ENCODE measurements at places on chromosomes 2 and 18. TPM values are rescaled to one million over a fixed set of nuclear protein-coding genes. Genes with fewer than 3 reads are reported as not detected.

The STARD6 gene
- 0.34 TPM for total RNA-seq

The MFSD6 gene
- 2.6 TPM for total RNA-seq

The HOXD8 gene
- total RNA-seq, result 3.0 TPM

The ALS2 gene
- total RNA-seq, result 47.1 TPM

The ANKRD30BL gene
- not detected for total RNA-seq

The GNLY gene
- total RNA-seq, result not detected

DNA sequence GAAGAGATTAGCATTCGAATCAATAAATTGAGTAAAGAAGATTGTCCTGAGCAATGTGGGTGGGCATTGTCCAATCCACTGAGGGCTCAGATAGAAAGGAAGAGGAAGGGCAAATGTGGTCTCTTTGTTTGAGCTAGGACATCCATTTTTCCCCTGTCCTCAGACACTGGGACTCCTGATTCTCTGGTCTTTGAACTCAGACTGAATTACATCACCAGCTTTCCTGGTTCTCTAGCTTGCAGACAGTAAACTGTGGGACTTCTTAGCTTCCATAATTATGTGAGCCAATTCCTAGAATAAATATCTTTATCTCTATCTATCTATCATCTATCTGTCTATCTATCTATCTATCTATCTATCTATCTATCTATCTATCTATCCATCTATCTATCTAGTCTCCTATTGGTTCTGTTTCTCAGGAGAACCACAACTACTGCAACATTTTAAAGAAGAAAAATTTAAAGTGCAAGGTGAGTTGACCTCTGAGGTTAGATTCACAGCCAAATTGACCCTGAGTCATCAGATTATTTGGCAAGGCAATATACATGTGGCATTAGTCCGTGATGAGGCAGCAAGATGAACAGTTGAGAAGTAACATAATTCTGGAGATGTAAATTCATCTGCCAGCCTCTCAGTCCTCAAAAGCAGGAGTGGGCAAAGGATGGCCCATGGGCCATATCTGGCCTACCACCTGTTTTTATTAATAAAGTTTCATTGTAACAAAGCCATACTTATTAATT lies 191.4 kb downstream of the PDE11A start:
- no peak for DNase-seq

The TMEM178A gene
- total RNA-seq, result 0.18 TPM

The CHRND gene
- not detected for total RNA-seq

GRCh38 chr2:8737571-8738175 lies 55.8 kb downstream of the ID2 start:
- no peak for DNase-seq

The SLC9A4 gene
- not detected for total RNA-seq

DNA sequence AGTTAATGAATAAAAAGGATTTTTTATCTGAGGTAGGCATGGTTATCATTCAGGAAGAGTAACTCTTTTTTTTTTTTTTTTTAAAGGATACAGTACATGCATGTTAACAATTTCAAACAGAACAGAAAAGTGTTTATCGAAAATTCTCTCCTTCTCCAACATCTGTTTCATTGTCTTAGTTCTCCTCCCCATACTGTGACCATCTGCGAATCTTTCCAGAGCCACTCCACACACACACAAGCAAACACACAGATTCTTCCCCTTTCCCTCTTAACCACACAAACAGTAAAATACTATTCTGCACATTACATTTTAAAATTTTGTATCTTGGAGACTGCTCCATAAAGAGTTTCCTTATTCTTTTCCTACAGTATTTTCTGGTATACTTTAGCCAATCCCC lies 38.0 kb downstream of the NPC1 start:
- DNase-seq, result no peak

GRCh38 chr2:100630473-100630977 lies 67.7 kb downstream of the PDCL3 start:
- no peak for DNase-seq

The CD8B gene
- not detected for total RNA-seq

The EEF1B2 gene
- 601 TPM for total RNA-seq

The PAX8 gene
- 4.7 TPM for total RNA-seq

DNA sequence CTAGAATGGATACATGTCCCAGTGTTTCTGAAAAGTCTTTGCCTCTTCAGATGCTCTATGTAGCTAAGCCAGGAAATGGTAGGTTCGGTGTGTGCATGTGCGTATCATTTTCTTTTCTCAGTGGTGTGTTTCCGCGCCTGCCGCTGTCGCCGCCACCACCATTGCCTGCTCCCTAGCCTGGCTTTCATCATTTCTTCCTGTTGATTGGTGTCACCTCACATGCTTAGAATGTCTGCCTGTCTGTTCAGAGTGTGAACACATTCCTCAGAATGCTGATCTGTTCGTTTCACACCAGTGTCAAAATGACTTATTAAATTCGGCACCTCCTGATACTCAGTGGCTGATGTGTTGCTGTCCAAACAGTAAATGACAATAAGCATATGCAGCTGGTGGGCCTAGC lies 255.2 kb upstream of the SPRED2 start:
- no peak for DNase-seq

The FAM110C gene
- total RNA-seq, result not detected

The POTEI gene
- total RNA-seq, result not detected

- no peak for DNase-seq
These were observed 582.2 kb upstream of the DDX18 start for GRCh38 chr2:117232305-117232704.

The TBR1 gene
- 0.21 TPM for total RNA-seq

The ACADL gene
- not detected for total RNA-seq

The COLEC12 gene
- not detected for total RNA-seq

GRCh38 chr2:17821535-17822444 lies 5.5 kb downstream of the MSGN1 start:
- DNase-seq, result no peak

The NT5C1B gene
- not detected for total RNA-seq

DNA sequence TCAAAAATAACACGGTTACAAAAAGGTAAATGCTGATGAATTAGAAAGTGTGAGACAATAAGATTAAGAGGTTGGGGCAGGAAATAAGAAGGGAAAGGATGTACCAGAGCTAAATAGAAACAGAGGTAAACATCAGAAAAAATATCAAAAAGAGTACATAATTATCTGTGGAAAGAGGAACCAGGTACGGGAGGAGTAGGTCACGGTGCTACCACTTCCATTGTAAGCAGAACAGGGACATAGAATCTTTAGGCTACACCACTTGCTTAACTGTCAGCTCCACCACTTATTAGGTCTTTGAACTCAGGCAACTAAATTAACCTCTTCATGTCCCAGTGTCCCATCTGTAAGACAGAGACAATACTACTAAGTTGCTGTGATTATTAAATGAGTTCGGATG lies 350.3 kb downstream of the LRATD1 start:
- no peak for DNase-seq

The SKA1 gene
- total RNA-seq, result 14.4 TPM

DNA sequence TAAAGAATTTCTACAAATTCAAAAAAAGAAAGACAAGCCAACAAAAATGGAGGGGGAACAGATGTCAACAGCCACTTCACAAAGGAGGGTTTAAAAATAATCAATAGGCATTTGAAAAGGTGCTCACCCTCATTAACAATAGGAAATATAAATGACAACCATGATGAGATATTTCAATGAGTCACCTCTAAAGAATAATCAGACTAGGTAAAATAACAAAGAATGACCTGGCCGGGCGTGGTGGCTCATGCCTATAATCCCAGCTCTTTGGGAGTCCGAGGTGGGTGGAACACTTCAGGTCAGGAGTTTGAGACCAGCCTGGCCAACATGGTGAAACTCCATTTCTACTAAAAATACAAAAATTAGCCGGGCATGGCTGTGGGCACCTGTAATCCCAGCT lies 133.6 kb downstream of the KCNE4 start:
- DNase-seq, result no peak

DNA sequence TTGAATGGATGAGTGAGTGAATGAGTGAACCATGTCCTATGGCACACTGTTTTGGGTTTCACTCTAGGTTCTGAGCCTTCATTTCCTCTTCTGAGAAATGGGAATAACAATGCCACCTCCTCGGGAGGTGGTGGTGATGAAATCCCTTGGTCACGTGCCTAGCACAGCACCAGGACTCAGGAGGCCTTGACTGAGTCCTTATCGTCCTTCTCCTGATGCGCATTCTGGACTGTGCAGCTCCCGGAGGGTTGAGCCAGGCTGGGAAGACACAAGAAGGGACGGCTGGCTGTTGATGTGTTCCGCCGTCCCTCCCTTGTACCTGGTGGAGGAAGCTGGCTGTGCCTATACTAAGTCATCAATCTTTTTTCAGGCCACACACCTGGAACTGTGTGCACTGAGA lies 437.3 kb downstream of the ZNF521 start:
- DNase-seq, result no peak

- DNase-seq, result no peak
These were observed 80.7 kb downstream of the PDCL3 start for GRCh38 chr2:100643467-100643866.

The MBD2 gene
- 104 TPM for total RNA-seq

- DNase-seq, result no peak
These were observed 584.8 kb downstream of the TSN start for GRCh38 chr2:122340246-122340645.

DNA sequence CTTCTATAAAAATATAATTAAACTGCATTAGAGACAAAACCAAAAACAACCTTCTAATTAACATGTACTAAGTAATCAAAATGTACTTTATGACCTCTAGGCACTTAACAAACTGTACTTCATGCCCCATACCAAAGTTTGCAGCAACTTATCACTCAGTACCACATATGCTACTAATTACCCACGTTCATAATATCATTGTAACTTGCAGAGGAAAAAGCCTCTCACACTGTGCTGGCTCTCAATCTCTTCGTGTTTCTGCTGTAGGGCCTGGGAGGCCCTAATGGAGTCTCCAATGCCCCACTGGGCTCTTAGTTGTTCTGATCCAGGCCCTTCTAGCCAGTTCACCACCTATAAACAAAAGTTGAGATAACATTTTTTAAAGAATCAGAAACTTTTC lies 82.1 kb upstream of the CCDC141 start:
- DNase-seq, result no peak

DNA sequence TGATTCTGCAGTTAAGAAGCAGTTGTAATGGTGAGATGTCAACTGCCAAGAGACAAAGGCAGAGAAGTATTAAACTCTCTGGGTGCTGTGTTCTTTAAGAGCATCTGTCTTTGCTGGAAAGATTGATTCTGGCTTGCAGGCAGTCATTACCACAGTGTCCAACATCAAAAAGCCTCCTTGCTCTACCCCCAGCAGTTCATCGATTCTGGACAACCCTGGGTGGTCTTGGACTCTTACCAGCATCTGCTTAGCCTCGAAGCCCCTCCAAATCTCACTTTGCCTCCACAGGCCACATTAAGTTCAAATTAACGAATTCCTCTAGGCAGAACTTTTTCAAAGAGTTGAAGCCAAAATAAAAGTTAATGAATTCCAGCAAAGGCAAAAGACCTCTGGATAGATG lies 1061.4 kb downstream of the TSN start:
- no peak for DNase-seq

The THAP4 gene
- total RNA-seq, result 48.3 TPM

GRCh38 chr2:46410273-46411244 lies 68.8 kb upstream of the TMEM247 start:
- no peak for DNase-seq

DNA sequence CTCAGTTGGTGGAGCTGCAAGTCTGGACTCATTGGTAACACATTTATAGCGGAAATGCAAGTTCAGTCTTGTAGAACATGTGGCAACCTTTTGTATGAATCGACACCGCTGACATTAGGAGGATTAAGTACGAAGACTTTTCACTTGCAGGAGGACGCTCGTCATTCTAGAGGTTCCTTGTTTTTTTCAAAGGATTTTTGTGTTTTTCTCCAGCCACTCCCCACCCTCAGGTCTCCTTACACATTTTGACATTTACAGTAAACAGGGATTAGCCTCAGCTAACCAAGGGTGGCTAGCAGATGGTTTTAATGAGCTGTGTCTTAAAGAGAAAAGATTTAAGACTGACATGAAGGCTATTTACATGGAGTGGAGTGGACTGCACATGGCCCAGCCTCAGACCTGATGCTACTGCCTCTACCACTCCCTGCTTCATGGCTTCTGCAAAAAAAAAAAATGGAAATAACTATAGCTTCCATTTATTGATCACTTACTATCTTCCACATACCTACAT lies 173.8 kb downstream of the TRIB2 start:
- no peak for DNase-seq

GRCh38 chr2:153917570-153917969 lies 45.8 kb downstream of the GALNT13 start:
- DNase-seq, result no peak

The GPR39 gene
- total RNA-seq, result 2.5 TPM
